Uterus (tissue), 4 donors: ENCODE measurements at places on chromosomes 7 and 10.

- DNase-seq = no peak
Observed at GRCh38 chr7:105178928-105179541, 165.0 kb downstream of the KMT2E start.

DNA sequence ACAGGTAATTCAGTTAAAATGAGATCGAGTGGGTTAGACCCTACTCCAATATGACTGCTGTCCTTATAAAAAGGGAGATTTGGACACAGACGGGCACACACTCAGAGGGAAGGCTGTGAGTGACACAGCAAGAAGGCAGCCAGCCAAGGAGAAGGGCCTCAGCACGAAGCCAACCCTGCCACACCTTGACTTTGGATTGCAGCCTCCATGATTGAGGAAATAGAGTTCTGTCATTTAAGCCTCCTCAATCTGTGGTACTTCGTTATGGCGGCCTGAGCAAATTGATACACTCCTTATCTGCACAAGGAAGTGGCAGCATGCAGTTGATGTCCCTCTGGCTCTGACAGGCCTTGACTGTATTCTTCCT lies 43.8 kb downstream of the SH2D4B start:
- DNase-seq = no peak

DNA sequence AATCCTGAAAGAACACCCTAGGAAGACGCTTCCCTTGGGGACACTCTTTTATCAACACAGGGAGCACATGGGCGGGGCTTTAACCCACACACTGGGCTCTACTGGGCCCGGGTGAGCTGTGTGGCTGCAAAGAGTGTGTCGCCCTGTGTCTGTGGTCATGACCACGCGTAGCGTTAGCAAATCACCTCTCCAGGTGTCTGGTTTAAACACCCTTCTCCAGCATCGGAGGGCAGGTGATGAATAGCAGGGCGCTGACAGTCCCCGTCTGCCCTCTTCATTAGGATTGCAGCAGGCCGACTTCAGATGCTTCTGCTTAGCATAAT lies 127.7 kb downstream of the ADARB2 start:
- no peak for DNase-seq

- DNase-seq = peak; percentile 44
Observed at GRCh38 chr7:99679400-99680191, at the start of gene CYP3A5. TSS of gene CYP3A5 (minus strand) at chr7:99679996. CDS start at chr7:99679896, 100 bp downstream.

GRCh38 chr7:2604608-2605174 lies 27.1 kb upstream of the TTYH3 start:
- DNase-seq = no peak

GRCh38 chr7:130379019-130379418 lies 1.3 kb upstream of the CPA1 start:
- DNase-seq = no peak

- no peak for DNase-seq
Observed at GRCh38 chr10:130389906-130390305, 253.7 kb downstream of the GLRX3 start.

DNA sequence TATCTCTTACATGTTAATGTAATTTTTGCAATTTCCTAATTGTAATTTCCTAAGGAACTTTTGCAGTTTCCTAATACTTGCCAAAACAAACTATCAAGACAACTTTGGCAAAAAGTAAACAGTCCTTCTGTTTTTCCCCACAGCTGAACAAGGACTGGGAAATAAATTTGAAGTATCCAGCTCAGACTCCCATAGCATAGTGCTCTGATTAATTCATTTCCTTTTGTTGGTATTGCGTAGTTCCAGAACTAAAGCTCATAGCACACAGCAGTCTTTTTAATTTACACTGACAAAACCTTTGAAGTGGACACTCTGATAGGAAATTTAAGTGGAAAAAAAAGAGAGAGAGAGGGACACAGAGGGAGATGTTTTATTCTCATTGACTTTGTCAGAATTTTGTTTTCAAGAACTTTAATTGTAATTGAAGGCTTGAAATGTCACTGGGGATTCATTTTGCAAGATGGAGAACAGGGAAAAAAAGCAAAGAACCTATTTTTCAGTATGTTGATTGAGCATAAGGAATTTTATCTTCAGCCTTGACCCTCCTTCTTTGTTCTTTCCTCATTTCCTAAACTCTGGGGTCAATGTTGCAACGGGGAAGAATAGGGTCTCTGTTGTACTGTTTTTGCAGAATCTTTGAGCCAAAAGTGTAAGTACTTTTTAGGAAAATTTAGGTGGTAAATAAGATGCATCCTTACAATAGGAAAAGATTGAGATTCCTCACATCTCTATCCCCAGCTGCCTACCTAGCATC lies 232.2 kb upstream of the NPSR1 start:
- no peak for DNase-seq

DNA sequence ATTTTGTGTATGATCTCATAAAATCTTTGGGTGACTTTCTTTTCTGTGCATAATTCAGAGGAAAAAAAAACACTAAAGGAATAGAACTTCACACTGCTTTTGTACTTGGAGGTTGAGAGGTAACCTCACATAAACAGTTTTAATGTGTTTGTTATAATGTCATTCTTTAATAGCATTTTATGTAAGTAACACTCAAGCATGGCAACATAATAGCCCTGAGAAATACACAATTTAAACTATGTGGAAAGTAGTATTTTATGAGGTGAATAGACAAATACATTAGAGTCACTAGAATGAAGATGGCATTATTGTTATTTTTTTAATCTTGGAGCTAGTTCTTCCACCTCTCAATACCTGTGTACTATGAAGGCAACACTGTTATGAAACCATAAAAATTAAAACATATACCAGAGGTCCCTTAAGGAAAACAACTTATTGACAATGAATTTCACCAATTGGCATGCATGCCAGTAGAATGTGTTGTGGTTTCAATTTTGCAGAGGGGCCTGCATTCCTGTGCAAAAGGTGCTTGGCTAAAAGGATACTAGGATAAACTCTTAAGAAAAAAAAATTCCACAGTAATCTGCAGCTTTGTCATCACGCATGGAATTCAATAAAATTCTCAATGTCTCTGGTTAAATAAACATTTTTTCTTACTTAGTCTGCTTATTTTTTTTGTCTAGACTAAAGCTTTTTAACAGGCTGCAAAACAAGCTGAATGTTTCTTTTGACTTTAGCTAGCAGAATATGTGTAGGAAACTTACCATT lies 102.5 kb downstream of the CD36 start:
- DNase-seq = no peak
